RPMI7951 (cell line): ENCODE measurements at places on chromosomes 4 and X. TPM values are rescaled to one million over a fixed set of nuclear protein-coding genes. Genes with fewer than 3 reads are reported as not detected.

The SLIT2 gene
- 12.7 and 13.8 TPM in 2 replicates for total RNA-seq

The GABRQ gene
- 2.3 and 2.7 TPM in 2 replicates for total RNA-seq

The MAGEH1 gene
- 39.5 and 39.7 TPM in 2 replicates for total RNA-seq

The SMR3B gene
- total RNA-seq: not detected in 2 replicates

The SMIM43 gene
- total RNA-seq: not detected in 2 replicates

The LRAT gene
- under 0.01 and 0.10 TPM in 2 replicates for total RNA-seq

The PPEF1 gene
- 0.29 TPM in 1 of 2 replicates, not detected in the other for total RNA-seq

The IL3RA gene
- not detected in 2 replicates for total RNA-seq

The DCLK2 gene
- 1.7 and 4.1 TPM in 2 replicates for total RNA-seq

The CLCN4 gene
- 0.78 and 1.2 TPM in 2 replicates for total RNA-seq

- no peak for DNase-seq
Measured at GRCh38 chr4:95761871-95762270, 78.0 kb upstream of the PDHA2 start.

DNA sequence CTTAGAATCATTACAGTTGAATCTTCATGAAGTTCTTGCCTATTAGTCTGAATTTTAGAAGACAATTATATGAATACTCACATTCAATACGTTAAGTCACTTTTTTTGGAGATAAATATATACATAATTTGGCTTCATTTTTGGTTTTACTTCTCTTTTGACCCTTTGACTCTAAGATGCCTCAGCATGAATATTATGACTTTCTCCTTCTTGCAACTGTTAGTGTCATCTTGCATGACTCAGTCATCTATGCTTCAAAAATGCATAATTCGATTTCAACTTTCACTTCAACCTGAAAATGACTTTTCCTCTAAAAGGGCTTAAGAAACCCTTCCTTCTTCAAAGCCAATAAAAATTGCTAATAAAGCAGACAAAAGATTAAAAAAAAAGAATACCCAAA is 1427.5 kb downstream of the ADGRL3 start:
- no peak for DNase-seq

- no peak for DNase-seq
Measured at GRCh38 chr4:82123934-82124333, 249.9 kb downstream of the HNRNPD start.

- peak; percentile 3 for DNase-seq
Measured at GRCh38 chr4:85200106-85200505, 233.6 kb upstream of the WDFY3 start.

DNA sequence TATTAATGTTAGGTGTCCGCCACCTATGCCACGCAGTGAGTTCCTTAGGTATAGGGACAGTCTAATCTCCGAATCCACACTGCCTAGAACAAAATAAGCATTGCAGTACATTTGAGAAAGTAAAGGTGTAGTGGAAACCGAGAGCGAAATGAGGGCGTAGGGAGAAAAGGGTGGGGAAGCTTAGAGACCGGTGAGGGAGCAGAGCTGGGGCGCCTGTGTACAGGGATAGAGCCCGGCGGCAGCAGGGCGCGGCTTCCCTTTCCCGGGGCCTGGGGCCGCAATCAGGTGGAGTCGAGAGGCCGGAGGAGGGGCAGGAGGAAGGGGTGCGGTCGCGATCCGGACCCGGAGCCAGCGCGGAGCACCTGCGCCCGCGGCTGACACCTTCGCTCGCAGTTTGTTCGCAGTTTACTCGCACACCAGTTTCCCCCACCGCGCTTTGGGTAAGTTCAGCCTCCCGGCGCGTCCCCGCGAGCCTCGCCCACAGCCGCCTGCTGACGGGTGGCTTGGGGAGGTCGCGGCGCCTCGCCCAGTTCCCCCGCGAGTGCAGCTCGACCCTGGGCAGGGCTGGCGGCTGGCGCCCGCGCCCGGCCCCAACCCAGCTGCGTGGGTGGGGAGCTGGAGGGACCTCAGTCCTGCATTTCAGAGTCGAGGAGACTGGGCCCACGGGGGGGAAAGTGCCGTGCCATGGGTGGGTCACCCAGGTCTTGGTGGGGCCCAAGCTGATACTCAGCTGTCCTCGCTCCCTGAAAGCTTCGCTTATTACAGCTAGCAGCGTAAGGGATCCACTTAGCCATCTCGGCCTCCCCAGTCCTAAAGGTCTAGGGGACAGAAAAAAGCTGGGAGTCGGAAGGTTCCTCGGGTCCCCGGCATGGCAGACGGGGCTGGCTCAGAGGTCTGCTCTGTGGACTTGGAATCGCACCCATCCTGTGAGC is at the start of gene ANXA3:
ANXA3 (plus strand) TSS at position 351 of the 932 bp plus-strand sequence. CDS start 2,704 bp downstream, outside the sequence.
- no peak for DNase-seq

GRCh38 chr4:20318001-20318908 is 66.5 kb downstream of the SLIT2 start:
- no peak for DNase-seq

DNA sequence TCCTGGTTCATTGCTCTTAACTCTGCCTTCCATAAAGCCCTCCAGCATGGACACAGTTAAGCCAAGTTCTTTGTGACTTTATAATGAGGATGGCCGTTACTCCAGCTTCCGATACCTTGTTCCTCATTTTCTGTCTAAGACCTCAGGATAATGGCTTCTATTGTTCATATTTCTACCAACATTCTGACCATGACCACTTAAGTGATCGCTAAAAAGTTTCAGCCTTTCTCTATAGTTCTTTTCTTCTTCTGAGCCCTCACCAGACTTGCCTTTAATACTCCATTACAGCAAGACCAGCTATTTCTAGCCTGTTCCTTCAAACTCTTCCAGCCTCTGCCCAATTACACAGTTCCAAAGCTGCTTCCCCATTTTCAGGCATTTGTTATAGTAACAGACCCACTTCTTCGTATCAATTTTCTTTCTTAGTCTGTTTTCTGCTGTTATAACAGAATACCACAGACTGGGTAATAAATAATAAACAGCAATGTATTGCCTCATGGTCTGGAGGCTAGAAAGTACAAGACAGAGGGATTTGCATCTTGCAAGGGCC is 12.3 kb downstream of the RNF175 start:
- no peak for DNase-seq

DNA sequence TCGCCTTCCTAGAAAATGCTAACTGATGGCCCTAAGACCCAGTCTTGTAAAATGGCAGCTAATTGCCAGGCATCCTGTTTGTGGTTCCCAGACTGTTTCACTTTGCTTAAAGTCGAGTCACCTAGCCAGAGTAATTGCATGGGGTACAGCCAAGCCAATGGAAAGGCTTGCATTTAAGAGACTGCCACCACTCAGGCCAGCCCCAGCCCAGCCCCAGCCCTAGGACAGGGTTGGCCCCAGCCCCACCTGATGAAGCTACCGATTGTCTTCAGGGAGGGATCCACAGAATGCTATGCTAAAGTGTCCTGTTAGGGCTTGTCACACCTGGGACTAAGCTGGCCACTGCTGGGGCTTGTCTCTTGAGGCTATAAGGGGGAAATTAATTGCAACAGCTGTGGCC is 194.6 kb upstream of the KLF3 start:
- no peak for DNase-seq

DNA sequence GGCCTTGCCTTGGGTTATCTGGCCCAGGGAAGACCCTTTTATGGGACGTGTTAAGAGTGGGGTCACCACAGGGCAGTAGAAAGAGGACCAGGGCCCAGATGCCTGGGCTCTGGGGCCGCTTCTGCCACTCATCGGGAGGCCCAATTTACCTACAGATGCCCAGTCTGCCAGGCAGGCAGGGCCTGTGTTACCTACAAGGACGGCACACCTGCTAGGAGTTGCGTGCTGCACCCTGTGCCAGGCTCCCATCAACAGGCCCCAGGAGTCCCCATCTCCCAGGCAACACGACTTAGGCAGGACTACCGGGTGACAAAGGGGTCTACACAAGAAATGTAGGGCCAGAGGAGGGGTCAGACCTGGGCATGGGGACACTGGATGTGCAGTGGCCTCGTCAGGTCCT is 34.6 kb downstream of the WDR1 start:
- no peak for DNase-seq

- DNase-seq: no peak
Measured at GRCh38 chr4:4864940-4865704, 5.7 kb downstream of the MSX1 start.

- no peak for DNase-seq
Measured at GRCh38 chrX:119529345-119530276, 35.6 kb downstream of the STEEP1 start.

DNA sequence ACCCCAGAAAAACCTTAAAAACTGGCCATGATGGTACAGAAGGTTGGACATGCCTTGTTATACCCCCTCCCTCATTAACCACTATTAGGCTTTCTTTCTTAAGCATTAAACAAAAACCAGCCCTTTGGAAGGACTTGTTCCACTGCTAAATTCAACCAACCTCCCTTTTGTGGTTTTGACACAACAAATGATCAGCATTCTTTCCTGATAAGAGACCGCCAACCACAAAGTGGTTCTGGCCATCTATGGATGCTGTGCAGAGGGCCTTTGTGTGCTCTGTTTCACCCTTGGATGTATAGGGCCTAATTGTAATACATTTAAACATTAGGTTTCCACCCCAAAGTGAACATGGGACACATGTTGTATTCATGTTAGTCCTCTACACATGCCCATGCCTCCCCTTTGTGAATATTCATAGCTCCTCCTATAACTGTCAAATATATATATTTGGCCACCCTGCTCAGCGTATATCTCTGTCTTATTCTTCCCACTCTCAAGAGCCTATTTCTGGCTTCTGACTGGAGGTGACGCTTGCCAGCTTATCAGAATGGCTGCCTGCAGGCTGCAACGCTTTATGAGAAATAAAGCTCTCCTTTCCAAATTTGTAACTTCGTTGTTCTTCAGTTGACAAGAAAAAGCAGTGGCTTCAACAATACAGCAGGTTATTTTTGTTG is 126.6 kb downstream of the NPNT start:
- DNase-seq: peak; percentile 8

DNA sequence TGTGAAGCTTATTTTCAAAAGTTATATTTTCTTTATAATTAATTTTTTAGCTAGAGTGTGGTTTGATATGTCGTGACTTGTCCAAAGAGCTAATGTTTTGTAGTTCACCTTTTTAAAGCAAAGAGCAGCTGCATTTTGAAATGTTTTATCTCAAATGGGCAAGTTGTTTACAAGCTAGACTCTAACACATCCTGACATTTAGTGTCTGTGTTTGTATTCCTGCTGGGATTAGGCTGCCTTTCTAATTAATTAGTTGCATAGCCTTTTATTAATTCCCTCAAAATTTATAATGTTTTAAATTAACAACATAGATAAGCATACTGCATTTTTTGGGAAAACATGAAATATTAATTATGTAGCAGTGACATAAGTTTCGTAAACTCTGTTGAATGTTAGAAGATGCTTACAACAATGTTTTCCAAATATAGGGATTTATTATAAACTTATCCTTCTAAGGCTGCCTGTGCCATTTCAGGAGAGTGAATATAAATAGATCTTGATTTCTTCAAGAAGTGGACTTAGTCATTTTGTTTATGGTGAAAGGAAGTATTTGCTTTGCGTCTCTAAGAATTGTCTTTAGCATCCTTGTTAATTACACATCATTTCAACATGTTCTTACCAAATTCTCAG is 37.7 kb upstream of the NUDT6 start:
- DNase-seq: no peak

DNA sequence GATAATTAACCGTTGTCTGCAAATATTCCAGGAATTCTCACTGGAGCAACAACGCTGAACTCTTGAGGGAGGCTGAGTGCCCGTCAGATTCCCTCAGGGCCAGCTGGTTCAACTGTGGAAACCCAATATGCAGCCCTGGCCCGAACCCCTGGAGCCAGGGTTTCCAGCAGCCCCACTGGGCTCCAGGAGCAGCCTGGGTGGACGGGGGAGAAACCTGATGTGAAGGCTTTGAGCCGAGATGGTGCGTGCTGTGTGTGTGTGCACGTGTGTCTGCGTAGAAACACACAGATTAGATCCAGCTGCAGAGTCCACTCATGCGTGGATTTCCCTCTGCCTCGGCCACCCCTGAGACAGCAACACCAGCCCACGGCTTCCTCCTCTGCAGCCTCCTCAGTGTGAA is 19.4 kb upstream of the SLC25A6 start:
- DNase-seq: no peak

- DNase-seq: no peak
Measured at GRCh38 chrX:46587753-46588171, 14.2 kb downstream of the CHST7 start.

DNA sequence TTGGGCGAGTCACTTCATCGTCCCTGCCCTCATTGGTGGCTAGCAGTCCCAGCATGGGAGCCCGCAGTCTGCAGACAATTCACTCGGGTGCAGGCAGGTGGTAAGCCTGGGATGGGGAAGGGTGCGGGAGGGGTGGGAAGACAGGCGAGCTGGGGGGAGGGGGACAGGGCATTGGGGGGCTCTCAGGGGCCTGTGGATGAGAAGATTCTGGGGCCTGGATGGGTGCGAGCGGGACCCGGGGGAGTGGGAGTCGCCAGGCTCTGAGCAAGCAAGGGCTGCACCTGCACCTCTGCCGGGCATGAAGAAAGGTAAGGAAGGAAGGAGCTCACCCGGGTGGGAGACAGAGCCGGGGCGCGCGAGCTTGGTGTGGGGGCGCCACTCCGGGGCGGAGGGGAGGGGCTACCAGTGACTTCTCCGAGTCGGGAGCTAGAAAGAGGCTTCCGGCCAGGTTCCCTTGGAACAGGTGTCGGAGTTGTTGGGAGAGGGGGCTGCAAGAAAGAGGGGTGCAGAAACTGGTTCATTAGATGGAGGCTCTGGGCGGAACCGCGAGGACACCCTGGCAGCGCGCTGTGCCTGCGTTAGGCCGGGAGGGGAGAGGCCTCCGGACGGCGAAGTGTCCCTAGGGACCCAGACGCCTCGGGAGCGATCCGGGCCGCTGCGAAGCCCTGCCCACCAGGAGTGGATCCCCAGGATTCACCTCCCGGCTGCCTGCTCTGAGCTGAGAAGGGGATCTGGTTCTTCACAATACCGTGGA is 103.4 kb upstream of the PDLIM3 start:
- no peak for DNase-seq

GRCh38 chrX:14753441-14753840 is 119.4 kb downstream of the FANCB start:
- no peak for DNase-seq

- DNase-seq: no peak
Measured at GRCh38 chrX:44332437-44332836, 11.0 kb downstream of the EFHC2 start.

GRCh38 chr4:155494037-155494718 is 117.4 kb upstream of the MAP9 start:
- no peak for DNase-seq

DNA sequence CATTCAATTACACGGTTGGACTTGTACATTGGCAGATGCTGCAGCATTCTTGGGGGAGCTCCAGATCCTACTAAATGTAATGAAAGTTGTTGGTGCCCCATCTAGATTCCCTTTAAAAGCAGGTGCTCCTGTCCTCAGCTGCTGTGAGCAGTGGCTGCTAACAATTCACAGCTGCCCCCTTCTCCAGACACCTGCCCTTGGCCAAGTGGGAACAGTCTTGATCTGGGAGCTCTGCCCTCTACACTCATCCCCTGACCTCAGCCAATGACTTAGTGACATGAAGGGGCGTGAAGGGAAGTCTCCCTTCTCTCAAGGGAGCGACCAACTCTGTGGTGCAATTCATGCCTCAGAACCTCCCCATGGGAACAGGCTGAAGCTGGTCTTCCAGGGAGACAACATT is 125.7 kb downstream of the EIF4E start:
- no peak for DNase-seq

- peak; percentile 91 for DNase-seq
Measured at GRCh38 chrX:72238721-72239475, at the start of gene ERCC6L. Gene ERCC6L (minus strand): TSS chrX:72239027. CDS start chrX:72238911, 116 bp downstream.

GRCh38 chr4:151658959-151659600 is 101.7 kb downstream of the GATB start:
- DNase-seq: no peak

GRCh38 chrX:46573331-46573891 is at the start of gene CHST7:
Gene CHST7 (plus strand): TSS chrX:46573765. CDS start chrX:46573932, 167 bp downstream.
- peak; percentile 74 for DNase-seq

GRCh38 chr4:113069212-113069892 is 19.9 kb downstream of the ANK2 start:
- peak; percentile 23 for DNase-seq

GRCh38 chr4:175469514-175469913 is 342.6 kb downstream of the GPM6A start:
- DNase-seq: peak; percentile 41
